IMR-90 (cell line): ENCODE measurements at places on chromosomes 1 and 21. TPM values are rescaled to one million over a fixed set of nuclear protein-coding genes. Genes with fewer than 3 reads are reported as not detected.

AGMAT gene
- 0.18 and 0.28 TPM in 2 replicates for total RNA-seq

MSH4 gene
- total RNA-seq = under 0.01 TPM in 2 replicates

E2F2 gene
- 0.36 and 0.56 TPM in 2 replicates for total RNA-seq

LINGO4 gene
- total RNA-seq = not detected in 2 replicates

RNU1-3 gene
- under 0.01 TPM in 2 replicates for total RNA-seq

LCE1E gene
- total RNA-seq = not detected in 2 replicates

OLFM3 gene
- total RNA-seq = not detected in 2 replicates

- peak; percentile 65 for DNase-seq
Observed at GRCh38 chr1:19385869-19386591, 73.9 kb downstream of the SLC66A1 start.

- no peak for DNase-seq
Observed at GRCh38 chr21:42499444-42500112, 3.6 kb upstream of the RSPH1 start.

- DNase-seq = peak; percentile 50
Observed at GRCh38 chr1:168341483-168341975, 60.9 kb downstream of the TBX19 start.

DNA sequence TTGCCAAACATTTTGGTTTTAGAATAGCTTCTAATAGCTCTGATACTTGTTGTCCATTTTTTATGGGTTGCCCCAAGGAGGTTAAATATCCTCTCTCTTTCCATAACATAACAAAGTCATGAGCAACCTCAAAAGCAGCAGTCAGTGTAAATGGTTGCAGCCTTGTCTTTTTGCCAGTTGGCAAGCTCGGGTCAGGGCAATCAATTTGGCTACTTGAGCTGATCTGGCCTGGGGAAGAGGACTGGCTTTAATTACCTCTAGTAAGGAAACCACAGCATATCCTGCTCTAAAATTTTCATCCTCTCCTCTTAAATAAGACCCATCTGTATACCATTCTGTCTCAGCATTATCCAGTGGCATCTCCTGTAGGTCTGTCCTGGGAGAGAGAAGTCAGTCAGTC, 21.2 kb upstream of the FMO4 start:
- peak; percentile 2 for DNase-seq

DNA sequence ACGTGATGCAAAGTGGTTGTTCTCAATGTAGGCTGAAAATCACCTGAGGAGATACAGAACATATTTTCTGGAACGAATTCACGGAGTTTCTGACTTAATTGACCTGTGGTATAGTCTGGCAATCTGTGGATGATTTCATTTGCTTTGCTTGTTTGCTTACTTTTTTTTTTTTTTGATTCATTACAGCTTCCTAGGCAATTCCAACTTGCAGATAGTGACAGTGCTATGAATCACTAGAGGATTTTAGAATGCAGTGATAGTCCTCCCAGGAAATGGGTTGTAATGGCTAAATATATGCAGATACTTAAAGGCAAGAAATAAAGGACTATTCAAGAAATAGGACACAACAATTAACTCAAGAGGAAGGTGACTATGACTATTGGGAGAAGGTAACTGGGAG, 1378.1 kb upstream of the PRMT6 start:
- no peak for DNase-seq

DNA sequence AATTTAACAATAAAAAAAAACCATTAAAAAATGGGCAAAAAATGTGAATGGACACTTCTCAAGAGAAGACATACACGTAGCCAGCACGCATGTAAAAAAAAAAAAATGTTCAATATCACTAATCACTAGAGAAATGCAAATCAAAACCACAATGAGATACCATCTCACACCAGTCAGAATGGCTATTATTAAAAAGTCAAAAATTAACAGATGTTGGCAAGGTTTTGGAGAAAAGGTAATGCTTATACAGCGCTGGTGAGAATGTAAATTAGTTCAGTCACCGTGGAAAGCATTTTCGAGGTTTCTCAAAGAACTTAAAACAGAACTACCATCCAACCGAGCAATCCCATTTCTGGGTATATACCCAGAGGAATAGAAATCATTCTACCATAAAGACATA, 1091.5 kb upstream of the B3GALT2 start:
- no peak for DNase-seq

DNA sequence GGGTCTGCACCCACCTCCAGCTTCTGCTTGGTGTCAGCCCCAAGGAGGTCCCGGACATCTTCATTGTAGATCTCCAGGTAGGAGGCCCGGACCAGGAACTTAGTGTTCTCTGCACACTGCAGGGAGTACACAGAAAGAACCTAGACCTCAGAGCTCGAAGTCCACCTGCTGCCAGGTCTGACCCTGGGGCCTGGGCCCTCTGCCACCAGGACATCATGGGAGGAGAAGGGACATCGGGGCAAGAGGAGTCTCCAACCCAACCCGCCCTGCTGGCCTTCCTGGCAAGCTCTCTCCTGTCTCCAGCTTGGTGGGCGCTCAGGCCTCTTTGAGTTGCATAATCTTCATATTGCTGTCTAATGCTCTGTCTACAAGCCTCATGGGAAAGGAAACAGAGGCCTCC, 4.4 kb downstream of the KIF17 start:
- DNase-seq = no peak

- DNase-seq = no peak
Observed at GRCh38 chr1:83799594-83799993, 199.3 kb downstream of the TTLL7 start.

DNA sequence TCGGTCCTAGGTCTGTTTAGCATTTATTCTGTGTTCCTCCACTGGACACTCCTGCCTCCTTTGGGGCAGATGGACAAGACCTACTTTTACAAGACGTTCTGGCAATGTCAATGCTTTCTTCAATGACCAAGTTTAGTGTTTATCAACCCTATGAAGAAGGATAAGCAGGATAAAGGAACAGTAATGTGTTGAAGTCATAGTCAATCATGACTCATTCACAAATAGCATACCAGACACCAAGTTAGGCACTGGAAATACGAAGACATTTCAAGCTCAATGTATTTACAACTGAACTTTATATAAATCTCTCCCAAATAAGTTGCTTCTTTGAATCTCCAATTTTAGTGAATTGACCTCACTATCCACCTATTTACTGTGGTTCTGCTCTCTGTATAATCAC, 4.8 kb upstream of the SLC35D1 start:
- peak; percentile 47 for DNase-seq

DNA sequence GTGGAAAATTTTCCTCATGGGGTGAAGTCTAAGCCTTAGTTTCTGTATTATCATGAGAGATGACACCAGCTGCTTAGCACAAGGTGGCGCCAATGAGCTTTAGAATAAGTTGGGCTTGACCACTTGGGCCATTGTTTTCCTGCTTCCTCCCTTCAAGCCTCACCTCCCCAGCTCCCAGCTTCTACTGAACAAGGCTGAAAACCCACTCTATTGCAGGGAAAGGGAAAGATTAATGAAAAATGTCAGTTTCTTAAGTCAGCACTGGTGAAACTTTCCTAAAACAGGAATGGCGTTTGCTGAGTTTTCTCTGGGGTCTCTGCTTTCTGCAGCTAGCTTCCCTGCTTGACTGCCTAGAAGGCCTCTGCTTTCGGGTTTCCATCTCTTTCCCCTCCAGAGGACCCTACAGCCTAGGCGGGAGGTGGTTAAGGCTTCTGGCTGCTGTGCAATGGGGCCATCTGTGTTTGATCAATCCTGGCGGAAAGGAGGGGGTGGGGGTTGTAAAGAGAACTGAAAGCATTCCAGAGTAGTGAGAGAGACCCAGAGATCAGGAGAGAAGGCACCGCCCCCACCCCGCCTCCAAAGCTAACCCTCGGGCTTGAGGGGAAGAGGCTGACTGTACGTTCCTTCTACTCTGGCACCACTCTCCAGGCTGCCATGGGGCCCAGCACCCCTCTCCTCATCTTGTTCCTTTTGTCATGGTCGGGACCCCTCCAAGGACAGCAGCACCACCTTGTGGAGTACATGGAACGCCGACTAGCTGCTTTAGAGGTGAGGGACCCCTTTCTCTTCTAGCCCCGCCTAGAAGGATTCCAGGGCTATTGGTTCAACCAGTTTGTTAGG, at the start of gene OLFML3:
Gene OLFML3, plus strand, starts transcription at position 612 of the 840 bp plus-strand sequence. Its CDS starts 43 bp downstream, at position 655.
- DNase-seq = peak; percentile 95

GRCh38 chr1:150093805-150094204, 26.2 kb downstream of the VPS45 start:
- no peak for DNase-seq

GRCh38 chr1:24713736-24714135, 31.5 kb upstream of the CLIC4 start:
- DNase-seq = no peak

DNA sequence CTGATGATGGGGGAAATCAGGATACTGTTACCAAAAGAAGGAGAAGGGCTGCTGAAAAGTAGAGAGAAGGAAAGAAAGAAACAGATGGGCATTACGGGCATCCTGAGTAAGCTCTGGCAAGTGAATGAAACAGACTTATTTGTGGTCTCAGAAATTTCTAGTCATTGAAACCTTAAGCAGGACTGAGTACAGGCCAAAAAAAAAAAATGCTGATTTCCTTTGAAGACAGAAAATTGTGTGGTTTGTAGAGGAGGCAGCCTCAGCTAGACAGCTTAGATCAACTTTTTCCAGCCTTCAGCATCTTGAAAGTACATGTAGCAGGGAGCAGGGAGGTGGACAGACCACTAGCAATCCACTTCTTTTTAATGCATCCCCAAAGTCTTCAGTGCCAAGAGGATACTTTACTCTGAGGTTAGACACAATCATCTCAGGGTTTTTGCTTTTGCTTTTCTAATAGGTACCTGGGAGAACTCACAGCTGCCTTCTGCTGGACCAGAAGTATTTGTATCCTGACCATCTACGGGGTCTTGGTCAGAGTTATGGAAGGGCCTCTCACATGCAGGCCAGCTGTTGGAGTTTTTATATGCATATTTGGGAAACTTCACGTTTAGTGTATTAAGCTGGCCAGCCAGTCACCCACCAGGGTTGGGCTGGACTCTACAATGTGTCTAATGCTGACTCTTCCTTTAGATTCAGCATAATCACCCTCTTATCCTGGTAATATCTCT, 10.6 kb upstream of the CAPZB start:
- DNase-seq = peak; percentile 66

DNA sequence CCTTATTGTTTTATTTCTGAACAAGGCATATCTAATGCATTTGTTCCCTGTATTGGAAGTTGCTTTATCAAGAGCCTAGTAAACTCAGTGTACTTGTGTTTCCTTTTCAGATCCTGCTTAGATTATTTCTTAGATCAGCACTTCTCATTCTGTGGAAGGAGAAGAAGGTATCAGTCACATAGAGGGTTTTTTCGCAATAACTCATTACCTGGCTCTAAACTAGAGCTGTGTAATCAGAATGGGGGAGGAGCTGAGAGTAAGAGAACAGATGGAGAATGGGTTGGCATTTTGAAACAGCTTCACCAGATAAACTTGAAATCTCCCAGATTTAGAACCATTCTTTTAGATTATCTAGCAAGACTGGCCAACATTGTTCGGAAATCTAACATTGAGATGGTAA, 11.0 kb downstream of the AHCYL1 start:
- no peak for DNase-seq

- DNase-seq = peak; percentile 19
Observed at GRCh38 chr1:246860401-246860800, 71.3 kb downstream of the AHCTF1 start.

DNA sequence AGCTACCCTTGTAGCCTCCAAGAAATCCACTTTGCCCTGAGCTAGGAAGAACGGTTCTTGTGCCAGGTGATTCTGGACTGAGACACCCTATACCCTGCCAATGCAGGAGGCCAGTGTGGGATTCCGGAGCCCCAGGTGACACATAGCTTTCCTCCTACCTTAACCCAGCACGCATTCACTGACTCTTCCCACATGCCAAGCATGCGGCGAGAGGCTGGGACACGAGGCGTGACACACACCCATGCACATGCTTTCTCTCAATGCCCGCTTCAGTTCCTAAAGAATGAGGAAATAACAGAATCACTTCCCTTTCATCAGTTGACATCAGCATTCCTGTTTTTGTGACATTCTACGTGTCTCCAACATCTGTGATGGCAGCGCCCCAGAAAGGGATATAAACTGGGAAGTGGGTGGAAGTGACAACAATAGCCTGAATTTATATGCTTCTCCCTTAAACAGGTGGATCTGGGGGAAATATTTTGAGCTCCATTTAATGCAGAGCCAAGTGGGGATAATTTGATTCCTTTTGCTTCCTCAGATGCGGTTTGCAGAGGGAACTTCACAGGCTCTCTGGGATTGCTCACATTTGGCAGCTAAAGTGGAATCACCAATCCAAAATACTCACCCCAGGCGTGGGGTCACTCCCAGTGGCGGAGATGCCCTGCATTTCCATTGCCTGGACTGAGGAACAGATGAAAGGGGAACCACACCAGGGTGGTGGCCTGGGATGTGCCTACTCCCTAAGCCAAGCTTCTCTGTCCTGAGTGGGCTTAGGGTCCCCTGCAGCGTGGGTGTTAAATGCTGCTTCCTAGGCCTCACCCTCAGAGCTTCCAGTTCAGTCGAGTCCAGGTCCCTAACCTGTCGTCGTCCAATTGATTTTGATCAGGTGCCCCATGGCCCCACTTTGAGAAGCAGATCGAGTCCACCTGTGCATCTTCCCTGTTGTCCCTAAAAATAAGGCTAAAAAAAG, 445.1 kb downstream of the SIPA1L2 start:
- no peak for DNase-seq

DNA sequence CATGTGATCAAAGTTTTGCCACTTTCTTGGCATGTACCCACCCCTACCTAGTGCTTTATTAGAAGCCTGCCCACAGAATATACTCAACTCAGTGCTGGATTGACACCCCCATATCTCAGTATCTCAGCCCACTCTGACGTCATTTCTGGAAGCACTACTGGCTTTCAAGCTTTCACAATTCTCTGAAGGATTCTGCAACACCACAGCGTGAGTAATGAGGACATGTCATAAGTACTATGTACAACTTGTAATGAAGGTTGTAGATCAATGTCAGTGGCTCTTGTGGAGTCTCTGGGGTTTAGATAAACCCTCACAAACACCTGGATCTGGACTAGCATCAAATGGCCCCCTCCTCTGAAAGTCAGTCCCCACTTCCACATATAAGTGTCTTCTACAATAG, 57.2 kb downstream of the TNFSF4 start:
- DNase-seq = peak; percentile 83

GRCh38 chr1:9910076-9910422, at the start of gene CTNNBIP1:
CTNNBIP1 (minus strand) TSS chr1:9910269; CDS start chr1:9872064, 38,205 bp downstream.
- no peak for DNase-seq

DNA sequence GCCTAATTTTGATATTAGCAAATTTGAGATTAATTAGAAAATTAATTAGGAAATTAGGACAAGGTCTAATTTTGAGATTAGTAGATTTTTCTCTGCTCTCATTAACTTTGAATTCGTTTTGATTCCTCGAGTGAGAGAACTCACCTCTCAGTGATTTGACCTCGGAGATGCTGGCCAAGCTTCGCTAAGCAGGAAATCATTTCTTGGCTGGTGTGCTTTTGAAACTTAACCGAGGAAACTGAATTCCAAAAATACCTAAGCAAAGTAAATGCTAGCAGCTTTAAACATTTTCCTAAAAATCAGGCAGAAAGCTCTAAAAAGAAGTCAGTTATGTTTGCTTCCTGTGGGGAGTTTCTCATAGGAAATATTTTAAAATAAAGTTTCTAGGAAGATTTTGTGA, 34.9 kb downstream of the CDC14A start:
- DNase-seq = peak; percentile 53
